Activated naive CD4-positive, alpha-beta T cell treated with Interleukin-2 at 50 U/mL for 16 hours (primary cell): ENCODE measurements at places on chromosomes 2 and 18.

DNA sequence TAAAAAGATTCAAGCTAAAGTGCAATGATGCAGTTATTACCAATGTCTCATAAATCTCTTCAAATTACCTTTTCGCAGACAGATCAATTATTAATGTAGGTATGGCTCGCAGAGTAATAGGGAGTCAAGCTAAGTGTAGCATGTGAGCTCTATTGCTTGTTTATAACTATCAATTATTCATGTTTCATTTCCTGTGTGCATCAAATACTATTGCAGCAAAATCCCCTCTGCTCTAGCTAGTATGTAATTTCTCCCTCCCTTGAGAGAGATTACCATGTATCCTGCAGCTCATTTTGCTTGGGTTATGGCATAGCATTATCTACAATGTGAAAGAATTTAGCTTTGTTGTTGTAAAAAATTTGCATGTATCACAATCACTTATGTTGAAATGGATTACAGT, 65.6 kb upstream of the SCN1A start:
- DNase-seq = no peak

GRCh38 chr2:217152831-217153230, 293.0 kb upstream of the TNP1 start:
- DNase-seq = no peak

GRCh38 chr2:150883613-150883895, 378.1 kb downstream of the RBM43 start:
- DNase-seq = no peak

- no peak for DNase-seq
These were observed 125.6 kb upstream of the PKDCC start for GRCh38 chr2:41922177-41922576.

GRCh38 chr2:230928701-230929380, 3.8 kb upstream of the GPR55 start:
- DNase-seq = no peak

DNA sequence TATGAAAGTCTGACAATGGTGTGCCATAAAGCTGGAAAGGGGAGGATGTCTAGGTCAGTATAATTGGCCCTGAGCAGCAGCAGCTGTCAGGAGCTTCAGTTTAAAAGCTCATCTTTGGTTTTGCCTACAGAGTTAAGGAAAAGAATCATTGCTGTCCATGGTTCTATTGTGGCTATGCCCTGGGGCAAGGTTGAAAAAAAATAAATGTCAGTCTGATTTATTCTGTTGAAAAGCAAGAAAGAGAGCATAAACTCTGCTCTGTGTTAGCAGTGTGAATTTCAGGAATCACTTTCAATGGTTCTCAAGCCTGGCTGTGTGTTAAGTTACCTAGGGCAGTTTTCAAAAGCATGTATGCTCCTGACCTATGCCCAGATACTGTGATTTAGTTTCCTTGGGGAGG, 446.7 kb downstream of the SETBP1 start:
- no peak for DNase-seq

GRCh38 chr2:117126656-117127055, 687.8 kb upstream of the DDX18 start:
- DNase-seq = no peak

GRCh38 chr2:47653902-47654789, 128.8 kb upstream of the MSH6 start:
- no peak for DNase-seq

DNA sequence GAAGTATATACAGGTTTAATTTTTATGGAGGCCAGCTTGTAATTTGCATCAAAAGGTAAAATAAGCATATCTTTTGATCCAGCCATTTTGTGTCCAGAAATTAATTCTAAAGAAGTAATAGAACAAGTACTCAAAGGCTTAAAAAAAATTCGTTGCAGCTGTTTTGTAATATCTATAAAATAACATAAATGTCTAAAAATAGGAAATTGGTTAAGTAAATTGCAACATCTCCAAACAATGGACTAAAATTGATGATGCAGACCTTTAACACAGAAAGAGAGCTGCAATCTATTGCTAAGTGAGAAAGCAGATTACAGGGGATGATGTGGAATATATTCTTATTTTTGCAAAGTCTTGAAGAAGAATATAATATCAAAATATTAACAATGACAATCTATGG, 19.4 kb downstream of the AAK1 start:
- DNase-seq = no peak

GRCh38 chr2:48515513-48515985, 14.4 kb upstream of the STON1 start:
- no peak for DNase-seq

DNA sequence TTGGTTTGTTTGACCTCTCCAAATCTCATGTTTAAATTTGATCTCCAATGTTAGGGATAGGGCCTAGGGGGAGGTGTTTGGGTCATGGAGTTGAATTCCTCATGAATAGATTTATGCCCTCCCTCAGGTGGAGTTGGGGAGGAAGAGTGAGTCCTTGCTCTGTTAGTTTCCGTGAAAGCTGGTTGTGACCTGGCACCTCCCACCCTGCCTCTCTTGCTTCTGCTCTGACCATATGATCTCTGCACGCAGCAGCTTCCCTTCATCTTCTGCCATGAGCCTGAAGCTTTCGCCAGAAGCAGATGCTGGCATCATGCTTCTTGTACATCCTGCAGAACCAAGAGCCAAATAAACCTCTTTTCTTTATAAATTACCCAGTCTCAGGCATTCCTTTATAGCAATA, 231.6 kb upstream of the ERBB4 start:
- DNase-seq = no peak

DNA sequence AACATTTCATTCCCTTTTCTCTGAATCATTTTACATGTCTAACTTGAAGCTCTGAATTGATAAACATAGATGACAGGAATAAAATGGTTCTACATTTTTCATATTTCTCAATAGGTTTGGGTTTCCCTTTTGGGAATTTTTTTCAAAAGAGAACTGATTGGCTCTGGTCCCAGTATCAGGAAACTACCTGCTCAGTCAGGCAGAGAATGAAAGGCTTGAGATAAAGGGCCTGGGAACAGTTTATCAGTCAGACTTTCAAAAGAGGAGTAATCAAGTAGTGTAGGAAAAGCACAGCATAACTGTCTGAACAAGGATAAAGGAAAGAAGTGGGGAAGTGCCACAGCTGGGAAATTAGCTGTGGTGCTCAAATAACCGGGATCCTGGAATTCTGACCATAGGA, 28.3 kb upstream of the CCL20 start:
- no peak for DNase-seq

DNA sequence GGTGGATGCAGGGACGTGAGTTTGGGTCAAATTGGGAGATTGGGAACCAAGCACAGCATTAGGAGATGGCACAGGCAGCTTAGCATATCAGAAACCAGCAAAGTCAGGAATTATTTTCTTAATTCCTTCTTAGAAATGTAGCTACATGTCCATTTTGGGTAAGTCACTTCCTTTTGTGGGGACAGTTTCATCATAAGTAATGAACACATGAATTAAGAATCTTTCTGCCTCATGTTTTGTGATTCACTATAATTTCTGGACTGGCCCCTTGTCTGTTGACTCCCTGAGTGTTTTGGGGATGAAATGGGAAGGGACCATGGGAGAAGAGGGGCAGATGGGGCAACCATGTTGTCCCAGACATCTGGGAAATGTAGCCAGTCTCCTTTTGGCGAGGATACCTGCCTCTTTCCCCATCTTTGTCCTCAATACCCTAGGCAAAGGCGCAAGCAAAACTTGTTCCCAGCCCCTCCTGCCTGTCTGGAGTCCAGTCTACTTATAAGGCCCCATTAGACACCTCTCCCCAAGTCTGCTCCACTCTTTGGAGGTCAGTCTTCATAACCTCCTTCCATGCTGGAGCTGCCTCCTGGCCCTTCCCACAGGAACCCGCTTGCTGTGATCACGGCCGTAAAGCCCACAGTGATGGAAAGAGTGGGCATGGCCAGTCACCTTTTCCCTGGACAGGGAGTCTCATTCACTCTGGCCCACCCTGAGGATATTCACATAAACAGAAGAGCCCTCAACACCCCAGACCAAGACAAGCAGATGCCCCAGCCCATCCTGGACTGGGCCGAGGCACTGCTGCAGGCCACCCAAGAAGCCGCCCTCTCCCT, 25.7 kb downstream of the MTHFD2 start:
- DNase-seq = no peak

DNA sequence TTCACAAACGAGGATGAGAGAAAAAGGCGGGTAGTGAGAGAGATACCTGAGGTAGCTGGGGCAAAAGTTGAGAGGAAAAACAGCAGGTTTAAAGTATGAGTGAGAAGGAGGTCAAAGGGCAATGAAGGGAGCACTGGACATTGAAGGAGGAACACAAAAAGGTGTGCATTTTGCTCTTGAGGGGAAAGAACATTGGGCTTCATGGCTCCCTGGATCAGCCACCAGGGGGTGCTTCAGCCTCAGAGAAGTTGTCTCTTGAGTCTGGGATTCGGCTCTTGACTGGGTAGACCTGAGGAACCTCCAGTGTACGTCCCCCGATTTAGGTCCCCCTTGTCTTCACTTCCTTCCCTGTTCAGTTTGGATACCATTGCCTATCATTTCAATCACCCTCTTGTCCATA, 128.5 kb downstream of the RAPGEF4 start:
- peak; percentile 2 for DNase-seq

- no peak for DNase-seq
These were observed 78.8 kb upstream of the TFCP2L1 start for GRCh38 chr2:121363632-121364420.

DNA sequence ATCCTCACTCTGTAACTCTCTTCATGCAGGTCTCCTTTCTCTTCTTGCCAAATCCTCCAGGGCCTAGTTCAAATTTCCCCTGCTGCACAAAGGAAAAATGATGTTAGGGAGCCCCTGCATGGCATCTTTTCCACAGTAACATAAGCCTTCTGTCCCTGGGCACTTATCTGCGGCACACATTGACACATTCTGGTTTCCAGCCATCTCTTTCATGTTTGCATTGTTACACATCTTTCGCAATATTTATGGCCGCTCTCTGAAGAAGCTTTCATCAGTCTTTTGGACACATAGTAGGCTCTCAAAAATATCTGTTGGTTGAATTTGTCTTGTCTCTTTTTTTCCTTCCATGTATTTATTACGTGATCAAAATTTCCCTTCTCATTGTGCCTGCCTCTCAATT, 1806.1 kb upstream of the PIK3C3 start:
- no peak for DNase-seq

DNA sequence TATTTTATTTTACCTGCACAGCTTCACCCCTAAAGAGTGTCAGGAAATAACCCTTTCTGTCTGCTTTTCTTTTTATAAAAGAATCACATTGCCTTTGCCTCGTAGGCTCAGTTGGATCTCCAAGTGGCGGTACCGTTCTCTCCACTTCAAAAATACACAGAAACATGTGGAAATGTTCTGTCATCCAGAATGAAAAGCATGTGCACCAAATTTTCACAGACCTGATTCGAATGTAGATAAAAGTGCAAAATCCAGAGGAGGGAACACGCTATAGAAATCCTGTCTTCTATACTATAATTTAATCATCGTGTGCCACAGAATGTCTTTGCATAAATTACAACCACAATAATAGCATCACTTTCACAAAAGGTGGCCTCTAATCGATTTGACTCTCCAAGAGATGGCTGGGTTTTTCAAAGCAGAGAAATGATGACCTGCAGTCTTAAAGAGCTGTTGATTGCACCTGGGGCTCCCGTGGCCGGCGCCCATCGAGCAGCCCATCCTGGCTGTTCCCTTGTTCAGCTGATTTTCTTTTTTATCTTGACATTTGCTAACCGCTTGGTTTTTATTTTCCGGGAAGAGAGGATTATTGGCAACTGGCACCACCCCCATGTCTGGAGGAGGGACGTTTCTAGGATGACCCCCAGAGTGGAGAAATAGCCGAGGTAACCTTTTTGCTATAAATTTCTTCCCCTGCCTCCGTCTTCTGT, 290.2 kb downstream of the SOX11 start:
- DNase-seq = no peak

DNA sequence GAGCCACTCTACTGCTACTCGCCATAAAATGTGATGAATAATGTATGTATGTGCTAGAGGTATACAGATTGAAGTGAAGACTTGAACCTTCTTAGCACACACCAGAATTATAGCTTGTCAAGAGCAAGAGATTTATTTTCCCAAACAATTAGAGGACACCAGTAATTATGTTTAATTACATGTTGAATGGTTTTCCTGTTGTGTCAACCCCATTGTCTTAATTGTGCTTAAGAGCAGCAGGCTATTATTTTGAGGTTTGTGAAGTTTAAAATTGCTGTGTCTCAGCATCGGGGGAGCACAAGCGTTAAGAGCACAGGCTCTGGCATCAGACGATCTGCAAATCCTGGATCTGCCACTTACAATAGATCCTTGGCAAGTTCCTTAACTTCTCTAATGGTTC, 29.0 kb downstream of the KIF5C start:
- DNase-seq = no peak

DNA sequence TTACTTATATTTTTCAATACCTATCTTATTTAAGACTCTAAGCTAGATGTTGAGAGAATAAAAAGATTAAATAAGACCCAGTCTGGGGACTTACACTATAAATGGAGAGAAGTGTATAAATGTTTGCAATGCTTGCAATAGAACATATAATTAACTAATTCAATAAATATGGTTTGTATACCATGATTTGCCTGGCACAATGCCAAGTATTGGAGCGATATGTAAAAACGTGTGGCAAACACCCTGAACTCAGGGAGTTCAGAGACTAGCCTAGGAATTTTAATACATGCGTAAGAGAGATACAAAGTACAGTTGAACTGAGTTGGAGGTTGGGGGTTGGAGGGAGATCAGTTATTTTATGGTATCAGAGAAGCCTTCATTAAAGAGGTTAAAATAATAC, 251.8 kb upstream of the DDX18 start:
- DNase-seq = no peak

- no peak for DNase-seq
These were observed 66.8 kb upstream of the STK39 start for GRCh38 chr2:168314236-168314635.

DNA sequence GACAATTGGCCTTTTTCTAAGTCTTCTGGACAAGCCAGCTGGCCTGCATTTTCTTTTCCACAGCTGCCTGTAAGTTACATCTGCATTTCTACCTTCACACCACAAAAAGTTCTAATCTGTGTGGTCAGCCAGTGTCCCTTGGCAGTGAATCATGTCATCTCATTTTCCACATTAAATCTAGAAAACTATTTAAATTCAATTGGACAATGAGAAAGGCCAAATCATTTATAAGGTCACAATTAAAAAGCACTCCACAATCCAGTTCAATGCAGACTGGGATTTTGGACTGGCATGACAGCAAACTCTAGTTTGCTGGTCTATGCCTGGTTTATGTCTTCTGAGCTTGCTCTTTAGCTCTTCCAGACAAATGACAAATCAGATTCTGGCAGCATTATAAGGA, 494.2 kb upstream of the SPHKAP start:
- DNase-seq = no peak
